ENCODE measurements at places on chromosomes 16 and 17. TPM values are rescaled to one million over a fixed set of nuclear protein-coding genes. Genes with fewer than 3 reads are reported as not detected.

Gene PIGW
- total RNA-seq: 11.6 TPM

Gene ADORA2B
- 5.0 TPM for total RNA-seq

Gene ZNF469
- total RNA-seq: 0.35 TPM

Gene CDK5R1
- total RNA-seq: 2.6 TPM

Gene SPIRE2
- total RNA-seq: 1.4 TPM

Gene TEKT5
- total RNA-seq: not detected

Gene WSCD1
- total RNA-seq: 19.3 TPM

Gene GDPD3
- 0.15 TPM for total RNA-seq

Measured in renal cortical epithelial cell (primary cell).